ENCODE measurements at places on chromosomes 5 and 9.

GRCh38 chr9:137759117-137759516 lies 118.5 kb upstream of the CACNA1B start:
- no peak for DNase-seq

GRCh38 chr9:76738402-76738801 lies 25.8 kb upstream of the PCA3 start:
- DNase-seq = no peak

- no peak for DNase-seq
These were observed 85.7 kb downstream of the LMX1B start for GRCh38 chr9:126699401-126699881.

- no peak for DNase-seq
These were observed 82.9 kb downstream of the CDO1 start for GRCh38 chr5:115733607-115734006.

- no peak for DNase-seq
These were observed 253.1 kb downstream of the PDE4D start for GRCh38 chr5:59640411-59640810.

- peak; percentile 85 for DNase-seq
These were observed 103.5 kb downstream of the GCNT1 start for GRCh38 chr9:76562511-76562911.

DNA sequence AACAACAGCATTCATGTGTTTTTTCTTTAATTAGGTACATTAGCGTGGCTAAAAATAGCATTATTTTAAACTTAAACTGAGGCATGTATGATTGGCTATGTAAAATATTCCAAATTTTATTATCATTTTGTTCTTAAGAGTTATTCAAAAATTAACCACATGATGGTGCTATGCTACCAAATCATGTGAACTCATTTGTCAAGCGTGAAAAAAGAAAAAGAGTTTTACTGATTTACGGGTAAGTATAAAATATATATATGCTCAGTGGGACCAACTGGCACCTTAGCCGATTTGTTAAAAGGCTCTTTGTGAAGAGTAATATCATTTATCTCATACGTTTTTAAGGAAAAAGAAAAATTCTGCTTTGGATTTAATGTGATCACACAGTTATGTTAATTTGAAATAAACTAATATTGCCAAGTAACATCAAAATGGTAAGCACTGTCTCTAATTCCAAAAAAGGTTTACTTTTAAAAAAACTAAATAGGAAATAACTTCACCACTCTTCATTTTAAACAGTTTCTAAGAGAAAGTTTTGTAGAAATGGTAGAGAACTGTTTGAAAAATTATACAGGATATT lies 1042.3 kb downstream of the CDH12 start:
- DNase-seq = no peak

DNA sequence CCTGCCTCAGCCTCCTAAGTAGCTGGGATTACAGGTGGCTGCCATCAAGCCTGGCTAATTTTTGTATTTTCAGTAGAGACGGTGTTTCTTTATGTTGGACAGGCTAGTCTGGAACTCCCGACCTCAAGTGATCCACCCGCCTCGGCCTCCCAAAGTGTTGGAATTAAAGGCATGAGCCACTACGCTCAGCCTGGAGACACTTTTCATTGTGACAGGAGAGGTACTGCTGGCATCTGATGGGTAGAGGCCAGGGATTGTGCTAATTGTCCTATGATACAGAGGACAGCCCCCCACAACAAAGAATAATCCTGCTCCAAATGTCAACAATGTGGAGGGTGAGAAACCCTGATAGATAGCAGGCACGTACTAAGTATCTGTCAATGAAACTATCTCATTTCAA lies 91.3 kb upstream of the SLC25A48 start:
- DNase-seq = no peak

GRCh38 chr9:6924988-6925563 lies 167.3 kb downstream of the KDM4C start:
- DNase-seq = no peak

GRCh38 chr5:96297290-96297689 lies 135.8 kb downstream of the PCSK1 start:
- DNase-seq = no peak

- no peak for DNase-seq
These were observed 571.3 kb upstream of the CLINT1 start for GRCh38 chr5:158430166-158430797.

DNA sequence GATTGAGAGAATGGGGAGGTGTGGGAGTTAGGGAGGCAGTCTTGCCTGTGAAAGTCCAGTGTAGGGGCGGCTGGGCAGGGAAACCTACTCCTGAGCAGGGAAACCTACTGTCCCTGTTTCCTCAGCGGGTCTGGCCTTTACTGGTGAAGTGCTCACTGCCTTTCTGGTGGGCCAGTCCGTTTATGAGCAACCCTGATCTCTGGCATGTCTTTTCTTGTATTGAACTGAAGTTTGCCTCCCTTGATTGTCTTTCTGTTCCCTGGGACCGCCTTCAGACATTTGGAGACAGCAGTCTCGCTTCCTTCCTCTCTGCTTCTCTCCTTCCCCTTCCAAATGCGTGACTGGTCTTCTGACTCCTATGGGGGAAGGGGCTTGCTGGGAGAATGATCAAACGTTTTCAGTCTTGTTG lies 2.9 kb downstream of the SNX18 start:
- DNase-seq = peak; percentile 69

DNA sequence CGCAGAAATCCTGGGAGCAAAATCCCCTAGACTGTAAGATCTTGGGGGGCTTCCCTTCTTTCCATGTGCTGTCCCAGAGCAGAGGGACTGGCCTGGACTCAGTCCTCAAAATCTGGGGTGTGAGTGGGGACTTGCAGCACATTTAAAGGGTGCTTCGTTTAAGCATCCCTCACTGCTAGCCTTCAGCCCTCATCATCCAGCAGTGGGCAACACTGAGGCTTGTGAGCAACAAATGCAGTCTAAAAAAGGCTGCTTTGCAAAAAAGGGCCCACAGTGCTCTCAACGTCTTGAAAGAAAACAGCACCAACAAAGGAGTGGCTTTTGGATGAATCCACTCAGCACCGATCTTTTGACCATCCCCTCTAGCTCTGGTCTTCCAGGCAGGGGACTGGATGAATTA lies 128.3 kb upstream of the TBC1D2 start:
- no peak for DNase-seq

DNA sequence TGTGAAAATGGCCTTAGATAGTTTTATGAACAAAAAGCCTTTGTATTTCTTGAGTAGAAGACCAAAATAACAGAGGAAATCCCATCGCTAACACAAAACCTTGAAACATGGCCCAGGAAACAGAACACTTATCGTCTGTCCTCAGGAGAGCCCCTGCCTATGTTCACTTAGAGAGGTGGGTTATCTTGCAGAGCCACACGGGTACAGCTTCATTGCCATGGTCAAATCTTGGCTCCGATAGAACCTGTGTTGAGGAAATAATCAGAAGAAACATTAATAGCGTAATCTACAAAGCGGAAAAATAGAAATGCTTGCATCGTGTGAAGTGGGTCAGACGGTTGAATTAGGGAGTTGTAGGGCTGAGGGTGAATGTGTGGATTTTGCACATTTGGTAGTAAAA lies 216.1 kb downstream of the MAST4 start:
- DNase-seq = no peak

GRCh38 chr9:107759009-107759822 lies 269.6 kb upstream of the KLF4 start:
- DNase-seq = no peak

DNA sequence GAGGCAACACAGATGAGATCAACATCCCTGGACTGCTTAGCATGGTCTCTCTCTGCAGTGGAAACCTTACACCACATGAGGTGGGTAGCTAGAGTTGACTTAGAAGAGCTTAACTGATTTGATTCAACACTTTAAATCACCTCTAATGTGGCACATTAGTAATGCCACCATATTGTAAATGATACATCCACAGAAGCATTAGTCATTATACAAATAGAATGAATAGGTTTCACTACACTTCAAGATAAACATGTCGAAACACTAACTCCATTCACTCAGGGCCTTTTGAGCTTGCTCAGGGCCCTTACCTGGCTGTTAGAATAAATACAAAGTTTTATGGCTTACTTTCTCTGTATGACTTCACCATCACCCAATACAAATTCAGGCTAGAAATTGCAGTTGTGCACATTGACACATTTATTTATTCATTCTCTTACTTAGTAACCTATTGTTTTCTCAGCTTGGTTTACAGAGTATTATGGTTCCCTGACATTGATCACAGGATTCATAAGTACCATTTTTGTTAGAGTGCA lies 9.3 kb upstream of the SMAD5 start:
- DNase-seq = no peak

GRCh38 chr5:151123897-151124751 lies 33.5 kb downstream of the ANXA6 start:
- peak; percentile 65 for DNase-seq

DNA sequence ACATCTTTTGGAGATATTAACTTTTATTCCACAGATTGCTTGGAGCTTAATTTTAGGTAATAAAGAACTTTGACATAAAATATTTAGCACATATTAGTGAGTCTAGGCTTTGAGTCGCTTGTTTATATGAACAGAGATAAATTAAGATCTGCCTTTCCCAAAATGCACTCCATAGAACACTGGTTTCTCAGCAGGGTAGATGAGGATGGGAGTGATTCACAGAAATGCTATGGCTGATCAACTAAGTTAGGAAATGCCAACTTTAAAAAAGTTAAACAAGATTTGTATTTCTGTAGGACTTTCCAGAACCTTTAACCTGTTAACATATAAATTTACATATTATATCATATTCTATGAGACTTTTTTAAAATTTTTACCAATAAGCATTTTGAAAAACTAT lies 65.2 kb downstream of the STARD4 start:
- DNase-seq = no peak

DNA sequence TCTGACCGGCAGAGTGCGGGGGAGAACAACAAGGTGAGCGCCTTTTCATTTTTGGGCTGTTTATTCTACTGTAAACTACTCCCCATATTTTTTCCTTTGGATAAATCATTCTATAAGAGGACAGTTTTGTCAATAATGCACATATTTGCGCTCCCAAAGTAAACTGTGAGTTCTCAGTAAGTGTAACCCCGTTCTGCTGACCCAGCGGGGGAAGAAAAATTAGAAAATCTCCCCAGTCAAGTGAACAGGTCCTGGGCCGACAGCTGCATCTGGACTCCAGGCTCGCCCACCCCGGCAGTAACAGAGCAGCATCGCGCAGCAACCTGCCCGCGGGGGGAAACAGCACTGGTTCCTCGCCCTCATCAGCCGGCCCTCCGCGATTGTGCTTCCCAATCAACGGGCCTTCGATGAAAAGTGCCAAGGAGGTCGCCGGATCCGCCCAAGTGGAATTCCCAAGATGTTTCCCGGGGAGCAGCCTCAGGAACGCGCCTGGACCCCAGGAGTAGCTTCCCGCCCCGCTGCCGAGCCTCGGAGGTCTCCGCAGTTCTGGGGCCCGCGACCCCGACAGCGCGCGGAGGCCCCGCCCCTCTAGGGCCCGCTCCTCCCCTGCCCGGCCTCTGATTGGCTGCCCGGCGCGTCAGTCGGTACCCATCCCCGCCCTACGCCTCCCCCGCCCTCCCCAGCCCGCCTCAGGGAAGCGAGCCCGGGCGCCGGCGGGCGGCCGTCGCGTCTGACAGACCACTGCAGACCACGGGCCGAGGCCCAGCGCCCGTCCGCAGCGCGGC lies at the start of gene OTULINL:
Gene OTULINL, plus strand, starts transcription at position 687 of the 785 bp plus-strand sequence. CDS start 103 bp downstream, outside the sequence.
- peak; percentile 77 for DNase-seq

DNA sequence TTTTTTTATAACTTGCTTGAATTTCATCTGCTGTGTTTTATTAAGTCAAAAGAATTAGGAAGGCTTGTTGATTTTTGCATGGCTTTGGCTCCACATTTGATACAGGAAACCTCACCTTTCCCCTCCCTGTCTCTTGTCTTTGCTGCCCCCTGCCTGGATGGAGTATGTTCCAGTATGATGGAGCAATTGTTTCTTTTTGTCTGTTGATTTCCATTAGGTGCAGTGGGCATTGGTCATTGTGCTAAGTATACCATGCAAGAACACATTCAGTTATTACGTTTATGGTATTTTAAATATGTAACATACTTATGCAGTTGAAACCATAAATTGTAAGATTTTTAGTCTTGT lies 19.6 kb downstream of the TJP2 start:
- no peak for DNase-seq

GRCh38 chr9:137579259-137579604 lies 507 bp upstream of the DPH7 start:
- DNase-seq = no peak

DNA sequence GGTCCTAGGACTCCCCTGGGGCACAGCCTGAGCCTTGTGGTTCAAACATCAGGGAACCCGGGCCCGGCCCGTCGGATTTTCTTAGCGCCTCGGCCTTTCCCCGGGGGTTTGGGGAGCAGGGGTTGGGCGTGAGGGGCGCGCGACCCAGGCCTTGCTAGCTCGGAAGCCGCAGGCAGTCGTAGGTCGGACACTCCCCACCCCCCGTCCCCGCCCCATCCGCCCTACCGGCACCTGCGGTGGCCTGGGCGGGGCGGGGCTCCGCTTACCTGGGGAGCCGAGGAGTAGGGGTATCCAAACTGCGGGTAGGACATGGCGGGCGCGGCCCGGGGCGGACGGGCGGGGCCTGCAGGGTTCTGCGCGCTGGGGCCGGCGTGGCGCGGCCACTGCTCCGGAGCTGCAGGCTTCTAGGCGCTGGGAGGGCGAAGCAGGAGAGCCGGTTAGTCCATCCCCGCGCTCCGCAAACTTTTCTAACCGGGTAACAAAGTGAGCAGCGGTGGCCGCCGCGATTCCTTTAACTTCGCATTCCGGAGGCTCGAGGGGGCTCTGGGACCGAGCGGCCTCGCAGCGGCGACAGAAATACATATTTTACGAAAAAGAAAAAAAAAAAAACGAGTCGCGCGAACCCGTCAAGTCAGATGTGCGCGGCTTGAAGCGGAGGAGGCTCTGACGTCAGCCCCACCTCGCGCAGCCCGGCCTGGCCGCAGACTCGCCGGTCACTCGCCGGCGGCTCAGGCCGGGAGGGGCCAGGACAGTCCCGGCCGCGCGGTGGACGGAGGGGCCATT lies at the start of gene IRX4:
Gene IRX4, minus strand, starts transcription at position 589 of the 783 bp plus-strand sequence. Its CDS starts 278 bp downstream, at position 311.
- no peak for DNase-seq

DNA sequence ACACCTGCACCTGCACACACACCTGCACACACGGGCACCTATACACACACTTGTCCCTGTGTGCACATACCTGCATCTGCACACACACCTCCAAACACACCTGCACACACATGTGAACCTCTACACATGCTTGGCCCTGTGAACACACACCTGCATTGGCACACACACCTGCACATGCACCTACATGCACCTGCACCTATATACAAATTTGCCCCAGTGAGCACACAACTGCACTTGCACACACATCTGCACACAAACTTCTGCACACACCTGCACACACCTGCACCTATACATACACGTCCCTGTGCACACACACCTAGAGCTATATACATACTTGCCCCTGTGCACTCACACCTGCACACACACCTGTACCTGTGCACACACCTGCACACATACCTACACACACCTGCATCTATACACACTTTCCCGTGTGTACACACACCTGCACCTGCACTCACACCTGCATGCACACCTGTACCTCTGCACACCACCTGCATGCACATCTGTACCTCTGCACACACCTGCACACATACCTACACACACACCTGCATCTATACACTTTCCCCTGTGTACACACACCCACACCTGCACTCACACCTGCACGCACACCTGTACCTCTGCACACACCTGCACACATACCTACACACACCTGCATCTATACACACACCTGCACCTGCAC lies 21.5 kb upstream of the LPCAT1 start:
- DNase-seq = no peak

GRCh38 chr5:54717459-54717858 lies 199.9 kb downstream of the SNX18 start:
- DNase-seq = no peak

- no peak for DNase-seq
These were observed 41.9 kb downstream of the NACC2 start for GRCh38 chr9:136052991-136053756.

- DNase-seq = no peak
These were observed 161.3 kb upstream of the DAPK1 start for GRCh38 chr9:87336407-87336806.

GRCh38 chr5:96706433-96707111 lies 44.4 kb downstream of the CAST start:
- no peak for DNase-seq

Measured in CD14-positive monocyte (primary cell).